Muscle of arm (tissue), 14 donors: ENCODE measurements at places on chromosomes 7 and 10.

DNA sequence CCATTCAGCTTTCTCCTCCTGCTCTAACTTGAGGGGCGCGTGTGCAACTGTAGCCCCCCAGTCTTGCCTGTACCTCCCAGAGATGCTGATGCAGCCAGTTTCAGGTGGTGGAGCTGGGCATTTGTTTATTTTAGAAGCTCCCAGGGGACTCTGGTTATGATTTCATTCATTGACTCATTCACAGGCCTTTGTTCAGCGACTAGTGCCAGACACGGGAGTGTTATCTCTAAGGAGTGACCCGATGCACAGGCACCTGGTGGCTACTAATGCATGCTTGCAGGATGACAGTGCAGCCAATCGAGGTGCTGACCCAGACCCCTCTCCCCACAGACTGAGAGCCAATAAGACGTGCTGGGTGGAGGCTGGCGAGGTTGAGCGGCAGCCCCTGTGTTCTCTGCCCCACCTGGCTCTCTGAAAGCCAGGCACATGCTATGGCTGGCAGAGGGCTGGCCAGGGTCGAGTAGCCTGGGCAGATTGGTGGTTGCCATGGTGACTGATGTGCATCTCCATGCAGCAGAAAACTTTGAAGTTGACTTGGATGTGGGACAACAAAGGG is 19.7 kb upstream of the SLC18A2 start:
- no peak for DNase-seq

- no peak for DNase-seq
These were observed 20.6 kb upstream of the VPS37D start for GRCh38 chr7:73646785-73647724.

- no peak for DNase-seq
These were observed 65.5 kb downstream of the MLLT10 start for GRCh38 chr10:21599582-21599981.

DNA sequence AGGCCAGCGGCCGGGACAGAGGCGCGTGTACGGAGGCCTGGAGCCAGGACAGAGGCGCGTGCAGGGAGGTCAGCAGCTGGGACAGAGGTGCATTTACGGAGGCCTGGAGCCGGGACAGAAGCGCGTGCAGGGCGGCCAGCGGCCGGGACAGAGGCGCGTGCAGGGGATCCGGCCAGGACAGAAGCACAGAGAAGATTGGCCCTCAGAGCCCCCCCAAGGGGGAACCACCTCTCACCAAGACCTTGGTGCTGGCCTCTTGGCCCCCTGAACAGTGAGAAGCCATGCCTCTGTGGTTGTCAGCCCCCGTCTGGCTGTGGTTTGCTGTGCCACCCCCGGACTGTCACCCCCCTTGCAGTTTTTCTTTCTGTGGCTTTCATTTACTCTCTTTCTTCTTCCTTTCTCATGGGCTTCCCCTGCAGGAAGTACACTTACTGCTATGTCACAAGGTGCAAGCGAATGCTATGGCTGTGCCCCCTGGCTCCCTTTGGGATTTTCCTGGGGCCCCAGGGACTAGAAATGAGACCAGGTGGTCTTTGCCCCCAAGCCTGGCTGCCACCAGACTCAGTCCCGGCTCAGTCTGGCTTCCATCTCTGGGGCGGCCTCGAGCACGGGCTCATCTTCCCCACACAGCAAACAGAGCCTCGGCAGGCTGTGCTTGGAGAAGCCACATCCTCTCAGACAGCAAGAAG is 41.1 kb downstream of the INSIG1 start:
- no peak for DNase-seq

GRCh38 chr7:48094861-48095293 is 5.8 kb downstream of the UPP1 start:
- no peak for DNase-seq
